ENCODE measurements at places on chromosomes 6 and 20.

- no peak for DNase-seq
Measured at GRCh38 chr6:148332088-148332487, 10.6 kb upstream of the SASH1 start.

GRCh38 chr6:90326404-90327057 lies 29.9 kb upstream of the BACH2 start:
- no peak for DNase-seq

DNA sequence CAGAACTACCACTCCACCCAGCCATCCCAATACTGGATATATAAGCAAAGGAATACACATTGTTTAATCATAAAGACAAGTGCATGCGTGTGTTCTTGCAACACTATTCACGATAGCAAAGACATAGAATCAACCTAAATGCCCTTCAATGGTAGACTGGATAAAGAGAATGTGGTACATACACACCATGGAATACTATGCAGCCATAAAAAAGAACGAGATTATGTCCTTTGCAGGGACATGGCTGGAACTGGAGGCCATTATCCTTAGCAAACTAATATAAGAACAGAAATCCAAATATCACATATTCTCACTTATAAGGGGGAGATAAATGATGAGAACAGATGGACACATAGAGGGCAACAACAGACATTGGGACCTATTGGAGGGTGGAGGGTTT lies 156.6 kb downstream of the LRRC1 start:
- DNase-seq: no peak

DNA sequence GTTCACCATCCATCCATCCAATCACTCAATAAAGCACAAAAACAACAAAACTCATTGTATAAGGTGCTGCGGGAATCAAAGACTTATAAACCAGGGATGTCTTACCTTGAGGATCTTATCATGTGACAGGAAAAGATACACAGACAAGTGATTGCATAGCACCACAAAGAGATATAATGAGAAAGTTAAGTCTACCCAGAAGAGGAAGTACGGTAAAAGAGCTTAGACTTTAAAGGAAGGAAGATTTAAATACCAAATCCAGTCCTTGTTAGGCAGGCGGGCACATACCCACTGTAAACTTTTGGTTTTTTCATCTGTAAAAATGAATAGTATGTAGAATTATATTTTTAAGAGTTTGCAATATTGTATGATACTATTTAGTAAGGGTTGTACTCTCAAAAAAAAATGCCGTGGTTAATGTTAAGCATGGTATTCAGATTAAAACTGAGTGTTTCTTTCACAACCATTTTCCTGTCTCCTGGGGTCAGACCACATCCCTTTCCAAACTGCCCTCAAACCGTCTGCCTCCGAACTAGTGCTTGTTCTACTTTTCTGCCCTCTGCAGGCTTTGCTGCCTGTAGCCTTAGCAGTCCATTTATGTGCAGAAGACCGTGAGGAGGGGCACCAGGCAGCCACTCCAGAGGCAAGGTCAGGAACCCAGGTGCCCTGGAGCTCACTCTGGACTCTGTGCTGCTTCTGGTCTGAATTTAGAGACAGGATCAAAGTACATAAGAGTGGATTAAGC lies 179.5 kb upstream of the SYNDIG1 start:
- DNase-seq: peak; percentile 7

DNA sequence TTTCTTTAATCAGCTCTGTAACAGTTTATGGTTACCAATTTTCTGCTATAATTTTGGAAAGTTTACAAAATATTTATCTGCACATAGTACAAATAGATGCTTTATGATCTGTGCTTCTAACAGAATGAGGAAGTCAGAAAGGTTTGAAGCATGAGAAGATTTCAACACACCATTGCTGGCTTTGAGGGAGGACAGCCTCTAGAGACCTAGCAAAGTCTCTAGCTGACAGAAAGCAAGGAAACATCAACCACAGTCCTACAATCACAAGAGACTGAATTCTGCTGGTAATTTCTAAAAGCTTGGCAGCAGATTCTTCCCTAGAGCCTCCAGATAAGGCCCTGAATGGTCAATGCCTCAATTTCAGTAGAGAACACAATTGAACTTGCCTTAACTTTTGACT lies 750.8 kb upstream of the SLC35B3 start:
- DNase-seq: no peak

GRCh38 chr6:150734235-150734634 lies 131.3 kb upstream of the MTHFD1L start:
- DNase-seq: no peak

GRCh38 chr20:53707371-53708055 lies 113.9 kb upstream of the ZNF217 start:
- DNase-seq: no peak

- DNase-seq: no peak
Measured at GRCh38 chr6:26533532-26533931, 4.6 kb upstream of the HMGN4 start.

GRCh38 chr6:135581211-135581610 lies 83.7 kb upstream of the AHI1 start:
- no peak for DNase-seq

- no peak for DNase-seq
Measured at GRCh38 chr6:105867277-105867676, 218.9 kb upstream of the PRDM1 start.

- DNase-seq: no peak
Measured at GRCh38 chr20:32479012-32479411, 106.1 kb downstream of the NOL4L start.

GRCh38 chr6:139376604-139377218 lies 2.3 kb upstream of the CITED2 start:
- peak; percentile 79 for DNase-seq

DNA sequence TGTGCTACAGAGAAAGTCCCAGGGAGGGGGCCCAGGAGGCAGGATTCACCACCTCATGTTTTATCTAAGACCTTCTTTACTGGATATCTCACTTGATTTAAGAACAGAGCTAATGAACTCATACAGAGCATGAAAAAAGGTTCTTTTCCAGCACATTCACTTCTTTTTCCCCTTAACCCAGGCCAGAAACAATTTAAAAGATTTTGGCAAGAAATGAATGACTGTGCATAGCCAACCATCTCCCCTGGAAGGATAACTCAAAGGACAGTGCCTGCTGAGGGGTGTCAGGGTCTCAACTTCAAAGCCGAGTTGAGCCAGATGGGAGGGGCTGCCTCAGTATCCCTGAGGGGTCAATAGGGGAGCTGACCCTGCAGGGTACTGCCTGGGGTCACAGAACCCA lies 253.4 kb downstream of the SOD2 start:
- DNase-seq: no peak

- no peak for DNase-seq
Measured at GRCh38 chr6:73870907-73871306, 174.9 kb downstream of the CD109 start.

DNA sequence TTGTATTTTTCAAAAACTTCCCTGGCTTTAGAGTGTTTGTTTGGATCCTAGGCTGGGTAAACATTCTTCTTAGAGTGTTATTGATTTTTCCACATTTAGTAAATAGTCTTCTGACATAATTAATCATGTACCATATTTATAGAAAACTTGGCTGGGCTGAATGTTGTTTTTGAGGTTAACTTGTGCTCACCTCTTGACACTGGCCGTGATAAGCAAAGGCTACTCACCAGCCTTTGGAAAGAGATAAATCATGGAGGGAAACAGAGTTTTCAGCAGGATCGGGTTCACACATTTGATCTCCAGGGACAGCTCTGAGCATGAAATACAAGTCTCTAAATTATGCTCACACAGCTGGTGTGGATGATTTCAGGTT lies 6.2 kb upstream of the CD93 start:
- DNase-seq: no peak

DNA sequence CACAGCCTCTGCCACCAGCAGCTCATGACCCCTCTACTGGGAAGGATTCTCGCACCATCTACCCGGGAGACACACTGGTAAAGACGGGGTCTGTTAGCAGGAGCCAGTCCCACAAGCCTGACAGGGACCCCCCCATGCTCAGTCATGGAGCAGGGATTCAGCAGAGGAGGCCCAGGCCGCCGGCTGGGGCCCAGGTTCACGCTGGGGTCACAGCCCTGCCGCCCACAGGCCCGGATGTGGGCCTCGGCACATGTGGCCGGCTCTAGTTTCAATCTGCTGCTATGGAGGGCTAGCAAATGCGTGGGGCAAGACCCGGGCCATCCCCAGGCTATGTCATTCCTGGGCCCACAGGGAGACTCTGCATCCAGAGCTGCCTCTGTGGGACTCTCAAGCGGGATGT lies 25.1 kb downstream of the PXDC1 start:
- DNase-seq: no peak

- no peak for DNase-seq
Measured at GRCh38 chr6:46240866-46241565, 70.2 kb upstream of the ENPP5 start.

DNA sequence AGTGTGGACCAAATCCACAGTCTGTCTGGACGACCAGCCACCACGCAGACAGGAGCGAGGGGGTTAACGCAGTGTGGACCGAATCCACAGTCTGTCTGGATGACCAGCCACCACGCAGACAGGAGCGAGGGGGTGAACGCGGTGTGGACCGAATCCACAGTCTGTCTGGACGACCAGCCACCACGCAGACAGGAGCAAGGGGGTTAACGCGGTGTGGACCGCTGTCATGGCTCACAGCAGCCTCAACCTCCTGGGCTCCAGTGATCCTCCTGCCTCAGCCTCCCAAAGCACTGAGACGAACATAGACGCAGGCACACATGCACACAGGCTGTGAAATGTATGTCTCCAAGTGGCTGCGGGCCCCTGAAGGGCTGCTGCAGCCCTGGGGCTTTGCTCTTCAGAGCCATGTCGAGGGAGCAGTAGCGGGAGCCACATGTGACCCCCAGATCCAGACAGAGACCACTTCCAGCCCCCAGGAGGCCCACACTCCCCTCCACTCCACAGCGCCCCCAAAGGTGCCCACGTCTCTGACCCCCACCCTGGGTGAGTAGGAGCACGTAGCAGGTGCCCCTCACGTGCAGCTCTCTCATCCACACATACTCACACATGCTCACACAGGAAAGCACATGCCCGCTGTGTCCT lies 98.1 kb downstream of the YTHDF1 start:
- peak; percentile 15 for DNase-seq

- DNase-seq: no peak
Measured at GRCh38 chr20:38608188-38608587, 6.6 kb downstream of the ARHGAP40 start.

DNA sequence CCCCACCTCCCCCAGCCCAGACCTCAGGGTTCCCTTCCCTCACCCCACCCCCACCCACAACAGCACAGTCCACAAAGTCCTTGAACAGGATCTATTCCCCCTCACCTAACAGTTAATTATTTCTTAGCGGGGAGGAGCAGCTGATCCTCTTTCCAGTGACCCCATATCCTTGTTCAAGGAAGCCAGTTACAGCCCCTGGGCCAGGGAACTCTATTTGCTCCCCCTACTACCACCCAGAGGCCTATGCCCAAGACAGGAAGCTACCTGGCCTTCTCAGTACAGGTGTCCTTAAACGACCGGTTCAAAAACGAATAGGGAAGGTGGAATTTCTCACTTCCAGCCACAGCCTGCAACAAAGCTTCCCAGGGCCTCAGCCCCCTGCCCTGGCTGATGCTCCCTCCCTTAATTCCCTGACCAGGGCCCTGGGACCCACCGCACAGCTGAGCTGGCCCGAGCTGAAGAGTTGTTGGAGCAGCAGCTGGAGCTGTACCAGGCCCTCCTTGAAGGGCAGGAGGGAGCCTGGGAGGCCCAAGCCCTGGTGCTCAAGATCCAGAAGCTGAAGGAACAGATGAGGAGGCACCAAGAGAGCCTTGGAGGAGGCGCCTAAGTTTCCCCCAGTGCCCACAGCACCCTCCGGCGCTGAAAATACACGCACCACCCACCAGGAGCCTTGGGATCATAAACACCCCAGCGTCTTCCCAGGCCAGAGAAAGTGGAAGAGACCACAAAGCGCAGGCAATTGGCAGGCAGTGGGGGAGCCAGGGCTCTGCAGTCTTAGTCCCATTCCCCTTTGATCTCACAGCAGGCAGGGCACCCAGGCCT lies 778 bp downstream of the MCCD1 start:
- no peak for DNase-seq

GRCh38 chr6:52333840-52334200 lies 28.1 kb upstream of the PAQR8 start:
- DNase-seq: no peak

GRCh38 chr6:159969921-159970320 lies 1.0 kb downstream of the IGF2R start:
- DNase-seq: peak; percentile 39

DNA sequence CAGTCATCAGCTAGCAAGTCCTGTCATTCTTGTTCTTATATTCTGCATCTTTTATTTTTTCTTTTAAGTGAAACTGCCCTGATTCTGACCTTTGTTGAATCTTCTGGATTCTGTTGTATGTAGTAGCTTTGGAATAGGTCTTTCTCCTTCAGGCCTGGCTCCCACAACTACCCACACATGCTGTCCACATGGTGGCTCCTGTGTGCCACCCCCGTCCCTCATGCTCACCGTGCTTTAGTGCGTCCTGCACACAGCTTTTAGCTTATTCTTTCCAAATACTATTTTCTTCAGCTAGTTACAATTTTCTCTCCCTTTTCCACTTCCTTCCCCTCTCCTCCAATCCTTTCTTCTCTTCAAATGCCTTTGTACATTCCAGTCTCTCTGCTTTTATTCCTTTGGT lies 61.8 kb downstream of the CTNNBL1 start:
- DNase-seq: no peak

DNA sequence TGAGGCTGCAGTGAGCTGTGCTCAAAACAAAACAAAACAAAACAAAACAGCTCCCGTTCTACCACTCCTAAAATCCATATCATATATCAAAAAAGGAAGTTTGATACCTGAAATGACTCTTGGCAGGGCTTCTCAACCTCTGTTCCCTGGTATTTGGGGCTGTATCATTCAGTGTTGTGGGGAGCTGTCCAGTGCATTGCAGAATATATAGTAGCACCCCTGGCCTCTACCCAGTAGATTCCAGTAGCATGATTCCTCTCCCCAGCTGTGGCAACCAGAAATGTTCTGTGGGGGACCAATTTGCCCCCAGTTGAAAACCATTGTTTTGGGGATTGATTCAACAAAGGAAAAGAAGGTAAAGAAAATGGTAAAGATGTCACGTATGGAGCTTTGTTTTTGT lies 238.9 kb downstream of the PRL start:
- DNase-seq: no peak

DNA sequence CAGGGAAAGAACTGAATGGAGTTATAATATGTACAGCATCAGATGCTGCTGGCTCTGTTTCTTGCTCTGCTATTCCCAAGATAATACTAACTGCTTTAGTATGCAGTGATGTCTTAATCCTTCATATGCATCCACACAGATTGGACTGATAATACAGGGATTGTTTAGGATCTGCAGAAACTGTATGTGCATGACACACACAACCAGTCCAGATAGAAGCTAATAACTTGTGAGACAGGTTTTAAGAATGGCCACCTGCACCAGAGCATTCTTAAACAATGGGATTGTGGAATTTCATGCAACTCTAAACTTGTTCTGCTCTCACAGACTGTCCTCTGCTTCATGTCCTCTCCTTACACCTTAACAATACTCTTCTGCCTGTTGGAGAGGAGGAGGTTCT lies 90.9 kb downstream of the SPTLC3 start:
- DNase-seq: no peak

- peak; percentile 41 for DNase-seq
Measured at GRCh38 chr6:43803783-43804549, 34.0 kb downstream of the VEGFA start.

Measured in mucosa of descending colon (tissue), 3 donors.